Naive B cell (primary cell): ENCODE measurements at places on chromosomes 2 and 18.

GRCh38 chr2:38284971-38285370, 92.1 kb downstream of the ATL2 start:
- DNase-seq, result no peak

DNA sequence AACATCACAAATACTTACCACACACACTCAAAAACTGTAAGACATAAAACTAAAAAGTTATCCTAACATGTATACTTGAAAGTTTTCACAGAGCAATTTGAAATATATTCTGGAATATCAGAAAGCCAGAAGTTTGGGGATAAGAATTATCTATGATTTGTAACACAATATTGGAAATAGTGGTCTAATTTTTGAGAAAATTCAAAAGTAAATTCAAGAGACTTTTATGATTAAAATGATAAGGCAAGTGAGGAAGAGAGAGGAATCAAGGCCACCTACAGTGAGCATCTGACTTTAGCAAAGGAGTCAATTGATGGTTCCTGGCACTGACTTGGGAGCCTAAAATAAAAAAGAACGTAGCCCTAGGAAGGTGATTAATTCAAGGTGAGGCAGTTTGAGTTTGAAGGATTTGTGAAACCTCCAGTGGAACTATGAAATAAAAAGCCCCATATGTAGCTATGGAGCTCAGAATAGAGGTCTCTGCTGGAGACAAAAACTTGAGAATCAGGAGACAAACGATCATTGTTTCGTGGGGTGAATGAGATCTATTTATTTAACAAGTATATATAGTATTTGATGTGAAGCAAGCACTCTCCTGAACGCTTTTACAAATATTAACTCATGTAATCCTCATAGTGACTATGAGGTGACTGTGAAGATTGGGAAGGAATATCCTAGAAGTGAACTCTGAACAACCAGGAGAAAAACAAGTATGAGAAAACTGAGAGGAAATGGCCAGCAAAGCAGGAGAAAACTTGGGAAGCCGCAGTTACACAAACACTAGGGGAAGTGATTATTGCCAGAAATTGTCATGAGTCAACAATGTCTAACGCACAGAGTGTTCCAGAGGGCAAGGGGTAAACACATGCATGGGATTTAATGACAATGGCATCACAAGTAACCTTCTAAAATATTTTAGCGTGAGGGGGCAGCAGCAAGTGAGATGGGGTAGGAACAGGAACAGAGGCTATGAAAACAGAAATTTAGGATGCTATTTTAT, 12.8 kb downstream of the TFPI start:
- no peak for DNase-seq

DNA sequence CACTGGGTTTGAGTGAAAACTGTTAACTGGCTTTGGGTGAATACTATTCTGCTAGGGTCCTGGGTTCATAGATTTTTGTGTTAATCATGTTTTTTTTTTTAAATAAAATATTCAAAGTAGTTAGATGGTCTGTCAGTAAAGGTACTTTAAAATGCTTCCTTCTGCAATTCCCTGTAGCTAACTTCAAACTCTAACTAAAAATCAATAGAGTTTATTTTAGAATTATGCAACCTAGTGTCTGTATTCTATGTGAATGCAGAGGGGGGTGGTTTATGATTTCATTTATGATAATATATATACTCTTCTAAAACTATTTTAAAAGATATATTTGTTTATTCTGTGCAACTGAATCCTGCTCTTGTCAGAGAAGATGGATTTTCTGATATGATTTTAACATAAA, 27.9 kb downstream of the STARD6 start:
- DNase-seq, result no peak

DNA sequence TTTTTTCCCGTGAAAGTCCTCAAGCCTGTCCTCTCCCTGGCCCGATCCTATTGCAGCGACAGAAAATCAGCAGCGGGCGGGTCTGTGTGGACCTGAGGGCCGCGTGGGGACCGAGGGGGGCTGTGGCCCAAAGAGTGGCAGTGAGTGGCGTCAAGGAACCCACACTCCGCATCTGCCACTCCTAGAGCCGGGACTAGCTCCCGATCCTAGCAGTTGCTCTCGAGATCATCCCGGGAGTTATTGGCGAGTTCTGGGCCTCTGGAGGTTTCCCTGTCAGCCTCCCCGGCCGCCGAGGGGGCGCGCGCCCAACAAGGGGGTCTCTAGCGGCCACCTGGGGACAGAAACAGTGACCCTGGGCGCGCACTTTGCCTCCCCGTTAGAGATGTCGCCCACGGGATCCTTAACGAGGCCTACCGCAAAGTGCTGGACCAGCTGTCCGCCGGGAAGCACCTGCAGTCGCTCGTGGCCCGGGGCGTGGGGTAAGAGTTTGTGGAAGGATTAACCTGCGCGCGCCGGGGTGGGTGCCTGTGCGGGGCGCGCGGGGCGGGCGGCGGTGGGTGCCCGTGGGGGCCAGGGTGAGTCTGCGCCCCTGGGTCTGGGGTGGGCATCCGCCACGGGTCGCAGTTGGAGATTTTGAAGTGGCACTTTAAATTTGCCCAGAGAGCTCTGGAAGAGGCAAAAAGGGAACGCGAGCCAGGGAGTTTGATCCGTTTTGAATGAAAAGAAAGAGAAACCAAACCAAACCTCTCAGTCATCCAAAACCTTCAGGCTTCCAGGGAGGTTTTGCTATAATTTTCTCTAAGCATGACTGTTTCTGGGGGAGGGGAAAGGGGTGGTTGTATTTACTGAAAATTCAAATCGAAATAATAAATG, 3.5 kb downstream of the ADCYAP1 start:
- DNase-seq, result no peak

- DNase-seq, result no peak
Observed at GRCh38 chr18:31774962-31775361, 14.3 kb upstream of the SLC25A52 start.

DNA sequence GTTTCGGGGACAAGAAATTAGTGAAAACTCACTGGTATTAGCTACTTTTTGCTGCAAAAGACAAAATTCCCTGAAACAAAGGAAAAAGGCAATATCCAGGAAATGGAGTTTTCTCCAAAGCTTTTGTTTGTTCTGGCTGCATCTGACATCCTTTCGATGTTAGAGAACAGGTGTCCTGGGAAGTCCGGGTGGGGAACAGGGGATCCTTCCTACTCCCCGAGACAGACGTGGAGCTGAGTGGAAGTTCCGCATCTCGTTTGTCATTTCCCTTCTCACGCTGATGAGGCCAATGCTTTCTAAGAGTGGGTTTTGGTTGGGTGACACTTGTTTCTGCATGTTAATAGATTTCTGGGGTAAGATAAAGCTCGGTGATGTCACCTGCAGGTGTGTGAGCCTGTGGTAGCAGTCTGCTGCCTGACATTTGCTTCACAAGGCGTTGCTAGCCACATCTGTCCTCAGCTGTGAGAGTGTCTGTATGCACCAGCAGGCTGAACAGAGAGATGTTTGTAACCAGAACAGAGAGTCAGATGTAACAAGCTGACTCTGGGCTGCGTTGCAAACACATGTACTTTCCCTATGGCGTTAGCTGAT, 125.9 kb downstream of the ACOXL start:
- peak; percentile 40 for DNase-seq

- DNase-seq, result peak; percentile 2
Observed at GRCh38 chr2:105454801-105455485, 56.1 kb upstream of the FHL2 start.

GRCh38 chr2:30230497-30231211, 680 bp upstream of the LBH start:
- no peak for DNase-seq

GRCh38 chr18:73535990-73536389, 611.6 kb downstream of the FBXO15 start:
- no peak for DNase-seq

GRCh38 chr18:22169011-22169888, at the start of gene GATA6:
TSS of gene GATA6 (plus strand) at chr18:22169589. CDS start at chr18:22171145, 1,556 bp downstream.
- no peak for DNase-seq

- DNase-seq, result no peak
Observed at GRCh38 chr2:212842544-212843185, 304.1 kb upstream of the ERBB4 start.

DNA sequence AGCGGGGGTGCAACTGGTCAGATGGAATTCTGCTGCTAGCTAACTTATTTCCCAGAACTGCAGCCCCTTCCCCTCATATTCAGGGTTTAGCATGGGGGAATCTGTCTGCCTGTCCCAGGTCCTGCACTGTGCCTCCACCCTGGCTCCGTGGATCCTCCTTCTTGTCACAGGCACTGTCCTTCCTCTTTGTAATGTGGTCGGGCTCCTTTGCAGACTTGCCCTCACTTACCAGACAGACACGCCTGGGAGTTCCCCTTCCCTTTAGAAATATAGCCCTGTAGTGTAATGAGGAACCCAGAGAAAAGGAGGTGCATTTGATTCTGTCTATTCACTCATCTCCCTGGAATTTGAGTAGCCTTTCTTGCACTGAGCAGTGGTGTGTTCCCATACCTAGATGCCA, 108.7 kb downstream of the TRIM43 start:
- DNase-seq, result no peak
